ENCODE measurements at places on chromosomes 12 and 14.

- DNase-seq, result no peak
Measured at GRCh38 chr12:57226588-57227314, 2.8 kb upstream of the SHMT2 start.

DNA sequence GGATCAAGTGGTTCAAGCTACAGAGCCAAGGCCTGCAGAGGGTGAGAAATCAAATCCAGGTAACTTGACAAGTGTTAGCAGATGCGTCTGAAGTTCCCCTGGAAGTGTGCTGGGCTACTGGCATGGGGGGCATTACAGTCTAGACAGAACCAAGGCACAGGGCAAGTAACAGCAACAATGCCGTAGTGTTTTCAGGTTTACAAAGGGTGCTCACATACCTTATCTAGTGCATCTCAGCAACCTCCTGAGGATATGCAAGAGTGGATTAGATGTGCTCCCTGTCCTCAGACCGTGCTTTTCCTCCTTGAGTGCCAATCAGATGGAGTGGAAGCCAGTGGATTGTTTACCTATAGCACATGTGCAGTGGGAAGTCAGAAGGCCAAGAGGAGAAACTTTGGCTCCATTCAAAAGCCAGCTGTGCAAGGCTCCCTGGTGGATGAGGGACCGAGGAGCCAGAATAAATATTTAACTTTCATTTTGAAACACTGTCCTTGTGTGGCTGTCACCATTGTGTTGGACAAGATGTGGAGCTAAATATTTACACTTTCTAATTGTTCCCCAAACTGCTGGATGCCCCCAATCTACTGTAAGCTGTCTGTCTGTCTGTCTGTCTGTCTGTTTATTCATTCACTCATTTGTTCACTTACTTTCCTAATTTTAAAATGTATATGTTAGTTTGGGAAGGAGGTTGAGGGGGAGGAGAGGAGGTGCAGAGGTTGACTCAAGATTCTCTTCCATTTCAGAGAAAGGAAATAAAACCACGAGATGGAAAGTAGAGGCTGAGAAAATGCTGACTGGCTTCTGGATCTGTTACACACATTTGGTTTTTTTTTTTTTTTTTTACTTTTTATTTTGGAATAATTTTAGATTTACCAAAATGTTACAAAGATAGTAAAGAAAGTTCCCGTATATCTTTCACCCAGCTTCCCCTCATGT, 184.0 kb upstream of the PARP11 start:
- no peak for DNase-seq

DNA sequence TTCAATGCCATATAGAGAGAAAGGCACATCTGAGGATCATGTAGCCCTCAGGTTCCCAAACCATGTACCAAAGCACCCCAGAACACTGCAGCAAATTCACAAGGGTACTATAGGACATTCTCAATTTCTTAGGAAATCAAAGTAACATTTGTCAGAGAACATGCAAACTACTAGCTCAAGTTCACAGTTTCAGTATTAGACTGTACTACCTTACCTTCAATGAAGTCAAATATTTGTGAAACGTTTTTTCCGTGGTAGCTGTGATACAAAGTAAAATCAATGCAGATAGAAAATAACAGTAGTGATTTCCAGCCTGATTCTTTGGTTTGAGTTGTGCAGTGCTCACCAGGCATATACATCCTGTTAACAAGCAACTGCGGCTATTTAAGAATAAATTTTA, 197.1 kb downstream of the MED13L start:
- DNase-seq, result no peak

- DNase-seq, result no peak
Measured at GRCh38 chr14:31945074-31945613, 132.0 kb upstream of the ARHGAP5 start.

- DNase-seq, result no peak
Measured at GRCh38 chr12:87870061-87870460, 159.1 kb downstream of the C12orf50 start.

- no peak for DNase-seq
Measured at GRCh38 chr14:85536833-85537190, 6.9 kb downstream of the FLRT2 start.

GRCh38 chr12:105083031-105083430, 1.2 kb downstream of the ALDH1L2 start:
- no peak for DNase-seq

- no peak for DNase-seq
Measured at GRCh38 chr12:121579190-121579791, 1.5 kb downstream of the KDM2B start.

DNA sequence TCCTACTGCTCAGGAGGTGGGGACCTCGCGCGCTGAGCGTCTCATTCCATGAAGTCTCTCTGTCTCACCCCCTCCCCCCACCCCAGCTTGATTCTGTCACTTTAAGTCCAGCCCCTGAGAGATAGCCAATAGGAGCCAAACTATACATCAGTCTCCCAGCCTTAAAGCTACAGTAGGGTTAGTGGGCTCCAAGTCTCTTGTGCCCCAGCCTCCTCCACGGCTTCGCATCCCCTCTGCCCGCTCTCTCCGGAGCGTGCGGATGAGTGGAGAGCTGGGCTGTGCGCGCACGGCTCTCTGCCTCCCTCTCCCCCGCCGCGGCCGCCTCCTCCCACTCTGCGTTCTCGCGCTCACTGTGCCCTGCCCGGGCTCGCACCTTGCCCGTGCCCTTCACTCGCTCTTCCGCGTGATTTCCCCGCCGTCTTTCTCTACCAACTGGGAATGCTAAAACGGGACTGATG, at the start of gene ESRRB:
Gene ESRRB (plus strand): TSS at position 191 of the 458 bp plus-strand sequence. CDS start 265 bp downstream, at position 456.
- DNase-seq, result no peak

DNA sequence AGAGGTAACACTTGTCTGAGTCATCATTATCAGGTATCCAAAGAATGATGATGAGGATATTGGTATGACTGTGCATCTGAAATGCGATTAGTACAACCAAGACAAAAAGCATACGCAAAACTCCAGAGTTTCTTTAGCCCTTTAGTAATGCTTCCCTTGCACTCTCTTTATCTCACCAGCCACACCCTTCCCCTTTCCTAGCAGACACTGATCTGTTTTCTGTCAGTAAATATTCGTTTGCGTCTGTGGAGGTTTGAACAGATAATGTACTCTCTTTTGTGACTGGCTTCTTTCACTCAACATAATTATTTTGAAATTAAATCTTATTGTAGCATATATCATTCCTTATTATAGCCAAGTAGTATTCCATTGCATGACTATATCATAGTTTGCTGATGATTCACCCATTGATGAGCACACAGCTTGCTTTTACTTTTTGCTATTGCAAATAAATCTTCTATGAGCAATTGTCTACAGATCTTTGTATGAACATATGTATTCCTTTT, 775.7 kb downstream of the SLC6A15 start:
- DNase-seq, result no peak

DNA sequence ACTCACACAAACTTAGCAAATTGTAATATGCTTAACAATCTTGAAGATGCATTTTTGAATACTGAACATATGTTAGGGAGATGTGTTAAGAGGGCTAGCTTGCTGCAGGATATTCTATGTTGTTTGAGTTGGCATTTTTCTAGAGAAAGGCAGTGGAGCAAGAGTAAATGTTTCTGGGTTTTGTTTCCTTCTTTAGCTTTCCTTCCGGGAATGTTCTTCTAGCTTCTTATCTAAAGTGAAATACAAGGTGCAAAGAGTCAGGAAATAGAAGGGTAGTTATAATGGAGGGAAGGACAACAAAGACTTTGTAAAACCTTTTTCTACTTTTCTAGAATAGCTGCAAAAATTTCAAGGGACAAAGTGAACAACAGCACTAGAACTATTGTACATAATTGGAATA, 77.6 kb upstream of the KCNH3 start:
- no peak for DNase-seq

DNA sequence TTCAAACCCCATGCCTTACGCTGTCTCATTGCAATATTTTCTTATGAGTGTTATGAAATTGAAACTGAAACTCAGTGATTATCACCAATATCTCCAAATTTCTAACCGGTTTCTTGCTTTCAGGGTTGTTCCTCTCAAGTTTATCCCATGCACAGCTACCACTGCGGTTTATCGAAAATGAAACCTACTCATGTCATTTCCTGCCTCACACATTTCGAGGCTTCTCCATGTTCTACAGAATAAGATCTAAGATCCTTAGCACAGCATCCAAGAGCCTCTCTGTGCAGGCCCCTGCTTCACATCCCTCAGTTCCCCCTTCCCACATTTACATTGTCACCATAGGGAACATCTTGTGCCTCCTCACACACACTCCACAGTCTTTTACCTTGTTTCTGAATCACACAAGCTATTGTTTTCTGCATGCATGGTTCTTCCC, 45.5 kb upstream of the FAR2 start:
- DNase-seq, result no peak

DNA sequence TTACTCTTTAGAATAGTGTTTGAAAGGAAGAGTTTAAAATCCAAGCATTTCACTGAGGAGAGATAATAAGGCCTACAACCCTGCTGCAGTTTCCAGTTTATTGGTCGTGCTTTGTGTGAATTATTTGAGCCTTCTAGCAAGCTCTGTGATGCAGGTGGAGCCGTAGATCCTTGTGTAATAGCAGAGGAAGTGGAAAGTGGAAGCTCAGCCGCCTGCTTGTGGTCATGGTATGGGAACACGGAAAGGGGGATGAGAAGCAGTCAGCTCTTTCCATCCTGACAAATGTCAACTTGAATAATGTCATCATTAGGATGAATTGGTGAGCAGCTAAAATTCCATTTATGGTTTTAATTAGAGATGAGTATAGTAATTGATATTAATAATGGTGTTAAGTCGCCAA, 29.1 kb downstream of the SYNE2 start:
- no peak for DNase-seq

GRCh38 chr12:90574676-90575075, 380.3 kb downstream of the CCER1 start:
- no peak for DNase-seq

GRCh38 chr12:44441155-44441554, 435.0 kb downstream of the NELL2 start:
- no peak for DNase-seq

DNA sequence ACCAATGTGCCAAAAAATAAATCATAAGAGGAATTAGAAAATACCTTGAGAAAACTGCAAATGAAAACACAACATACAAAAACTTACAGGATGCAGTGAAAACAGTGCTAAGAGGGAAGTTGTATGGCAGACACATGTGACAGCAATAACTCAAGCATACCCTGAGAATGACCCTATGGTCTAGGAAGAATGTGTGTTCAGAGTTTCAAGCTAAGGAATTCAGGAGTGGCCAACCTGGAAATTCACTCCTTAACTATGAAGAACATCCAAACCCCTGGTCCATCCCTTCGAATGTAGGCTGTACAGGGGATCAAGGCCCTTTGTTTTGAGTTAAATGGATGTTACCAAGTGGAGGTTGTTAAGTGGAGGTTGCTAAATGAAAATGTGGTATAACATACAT, 16.7 kb upstream of the TTC9 start:
- DNase-seq, result no peak

DNA sequence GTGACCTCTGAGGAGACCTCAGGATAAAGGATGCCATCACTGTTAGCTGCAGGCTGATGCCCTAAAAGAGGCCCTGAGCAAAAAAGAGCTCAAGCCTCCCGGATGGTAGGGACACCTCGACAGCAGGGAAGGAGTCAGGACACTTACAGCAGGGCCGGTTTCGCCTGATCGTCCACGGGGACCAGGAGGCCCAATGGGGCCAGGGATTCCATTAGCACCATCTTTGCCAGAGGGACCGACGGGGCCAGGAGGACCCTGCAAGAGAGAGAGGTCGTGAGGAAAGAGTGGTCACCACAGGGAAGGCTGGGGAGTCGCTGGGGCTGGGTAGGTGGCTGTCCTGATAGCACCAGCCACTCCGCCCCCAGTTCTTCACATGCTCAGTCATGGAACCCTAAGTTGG, 12.4 kb downstream of the TMEM106C start:
- DNase-seq, result no peak

DNA sequence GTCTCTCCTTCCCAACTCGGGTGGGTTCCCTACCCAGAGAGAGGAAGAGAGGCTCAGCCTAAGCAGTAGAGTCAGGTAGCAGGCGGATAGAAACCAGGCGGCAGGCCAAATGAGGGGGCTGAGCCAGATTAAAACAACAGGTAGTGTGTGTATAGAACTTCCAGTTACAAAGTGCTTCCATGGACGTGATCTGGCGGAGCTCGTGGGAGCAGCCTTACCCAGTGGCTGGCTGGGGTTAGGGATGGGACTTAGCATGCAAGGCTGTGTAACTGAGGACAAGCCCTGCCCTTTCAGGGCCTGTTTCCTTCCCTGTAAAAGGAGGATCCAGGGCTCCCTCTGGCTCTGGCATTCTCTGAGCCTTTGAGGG, 8.3 kb downstream of the KRT80 start:
- DNase-seq, result no peak

DNA sequence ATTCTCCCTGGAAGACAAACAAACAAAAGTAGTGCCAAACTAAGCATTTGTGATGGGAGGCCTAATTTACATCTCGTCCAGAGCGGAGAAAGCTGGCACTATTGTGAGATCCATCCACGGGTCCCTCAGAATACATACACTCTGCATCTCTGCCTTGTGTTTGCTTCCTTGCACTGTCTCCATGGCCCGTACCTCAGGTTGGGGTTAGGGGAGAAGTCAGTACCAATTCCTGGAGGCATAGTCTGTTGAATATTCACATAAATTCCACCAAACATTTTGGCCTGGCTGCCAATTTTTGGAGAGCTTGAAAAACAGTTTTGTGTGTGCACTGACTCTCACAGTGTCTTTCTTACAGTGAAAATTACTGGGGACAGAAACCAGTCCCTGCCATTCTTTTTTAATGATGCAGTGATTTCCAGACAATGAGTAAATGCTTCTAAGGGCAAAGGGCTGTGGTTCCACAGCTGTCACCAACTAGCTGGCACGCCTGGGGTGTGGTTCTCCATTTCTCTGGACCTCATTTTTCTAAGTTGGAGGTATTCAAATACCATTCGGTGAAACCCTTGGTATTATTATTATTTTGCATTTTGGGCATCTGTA, 119.7 kb upstream of the HIF1A start:
- DNase-seq, result no peak

DNA sequence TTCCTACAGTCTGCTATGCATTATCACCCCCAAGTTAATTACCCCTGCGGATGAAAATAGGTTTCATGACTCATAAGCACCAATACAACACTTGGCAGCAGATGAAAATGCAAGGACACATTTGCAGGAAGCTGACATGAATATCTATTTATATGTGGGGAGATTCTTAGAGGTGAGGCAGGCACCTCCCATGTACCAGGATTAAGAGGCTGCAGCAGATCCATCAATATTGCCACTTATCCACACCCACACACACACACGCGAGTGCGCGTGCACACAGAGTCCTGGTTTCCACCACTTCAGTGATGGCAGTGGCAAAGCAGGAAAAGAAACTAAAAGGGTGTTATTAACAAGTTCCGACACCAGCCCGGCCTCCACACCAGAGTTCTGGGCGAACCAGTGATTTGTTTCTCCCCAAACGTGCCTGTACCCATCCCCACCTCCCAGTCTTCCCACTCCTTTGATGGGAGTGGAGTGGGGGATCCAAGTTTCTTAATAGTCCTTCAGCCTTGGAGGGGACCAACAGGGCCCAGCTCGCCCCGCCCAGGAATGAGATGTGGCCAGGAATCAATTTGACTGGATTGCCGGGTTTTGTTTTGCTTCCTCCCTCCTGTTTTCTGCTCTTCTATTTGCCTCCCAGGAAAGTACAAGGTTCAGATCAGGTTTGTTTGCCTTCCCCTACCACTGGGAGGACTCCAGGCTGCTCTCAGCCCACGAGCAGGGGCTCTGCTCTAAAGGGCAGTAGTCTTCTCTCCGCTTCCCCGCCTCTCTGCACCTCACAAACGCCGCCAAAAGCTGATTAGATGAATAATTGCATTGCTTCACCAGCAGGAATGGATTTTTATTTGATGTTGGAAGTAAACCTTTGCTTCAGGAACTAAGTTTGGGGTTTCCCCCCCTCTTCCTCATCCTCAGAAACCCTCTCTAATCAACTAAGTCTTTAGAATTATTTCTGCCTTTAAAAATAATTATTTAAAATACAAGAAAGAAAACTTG, 5.2 kb downstream of the IRF2BPL start:
- peak; percentile 30 for DNase-seq
